ENCODE measurements at places on chromosomes 5 and 9. TPM values are rescaled to one million over a fixed set of nuclear protein-coding genes. Genes with fewer than 3 reads are reported as not detected.

QRFP gene
- total RNA-seq = not detected

CAMK4 gene
- 131 TPM for total RNA-seq

DHFR gene
- 77.9 TPM for total RNA-seq

YTHDC2 gene
- 37.3 TPM for total RNA-seq

PLEKHG4B gene
- not detected for total RNA-seq

GMCL2 gene
- not detected for total RNA-seq

PAEP gene
- not detected for total RNA-seq

OR1J4 gene
- not detected for total RNA-seq

FAM169A gene
- 3.8 TPM for total RNA-seq
